ENCODE measurements at places on chromosomes 16 and 17.
A peak's percentile ranks its signal among the peaks of the same experiment; 100 is the strongest.

DNA sequence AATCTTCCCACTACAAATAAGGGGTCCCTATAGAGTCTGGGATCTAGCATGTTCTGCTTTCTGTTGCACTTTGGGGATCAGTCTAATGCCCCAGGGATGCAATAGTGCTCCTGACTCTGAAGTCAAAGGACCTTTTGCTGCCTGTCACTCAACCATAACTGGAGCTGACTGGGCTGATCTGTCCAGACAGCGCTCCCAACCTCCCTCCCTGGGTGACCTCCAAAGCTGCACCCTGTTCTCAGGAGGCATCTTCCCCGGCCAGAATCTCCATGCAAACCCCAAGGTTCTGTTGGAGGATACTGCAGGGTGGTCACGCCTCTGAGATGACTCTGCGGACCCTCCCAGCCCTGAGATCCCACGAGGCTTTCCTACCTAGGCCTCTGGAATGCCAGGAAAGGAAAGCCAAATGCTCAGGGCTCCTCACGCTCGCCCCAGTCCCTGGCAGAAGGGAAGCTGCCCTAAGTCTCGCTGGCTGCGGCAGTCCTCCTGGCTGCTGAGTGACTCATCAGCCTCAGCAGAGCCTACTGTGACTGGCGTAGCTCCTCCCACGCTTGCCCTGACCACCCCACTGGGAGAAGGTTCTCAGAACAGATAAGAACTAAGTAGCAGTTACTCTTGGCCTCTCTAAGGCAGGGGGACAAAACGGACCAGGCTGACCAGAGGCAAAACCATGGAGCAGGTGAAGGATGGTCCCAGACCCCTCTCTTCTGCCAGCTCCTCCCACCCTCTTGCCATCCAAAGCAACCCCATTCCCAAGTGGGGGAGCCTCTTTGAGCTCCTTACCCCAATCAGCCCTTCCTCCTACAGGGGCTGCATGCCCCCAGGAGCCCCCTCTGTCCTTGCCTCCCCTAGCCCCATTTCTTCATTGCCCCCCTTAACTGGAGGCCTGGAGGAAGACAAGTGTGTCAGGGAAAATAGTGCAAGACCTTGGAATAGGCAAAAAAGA lies 124.1 kb upstream of the TNRC6C start:
- DNase-seq, result peak; percentile 52

DNA sequence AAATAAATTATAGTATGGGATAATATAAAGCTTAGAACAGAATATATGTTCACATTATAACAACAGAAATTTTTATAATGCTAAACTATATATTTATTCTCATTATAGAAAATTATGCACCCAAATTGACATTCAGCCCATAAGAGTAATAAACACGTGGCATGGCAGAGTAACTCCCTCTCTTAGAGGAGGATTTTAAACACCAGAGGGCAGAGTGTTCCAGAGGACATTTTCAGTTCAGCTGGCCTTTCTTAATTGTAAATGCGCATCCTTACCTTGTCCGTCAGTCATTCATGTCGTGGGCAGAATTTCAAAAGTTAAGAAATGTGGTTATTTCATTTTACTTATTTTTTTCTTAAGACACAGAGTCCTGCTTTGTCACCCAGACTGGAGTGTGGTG lies 147.1 kb downstream of the TANC2 start:
- no peak for DNase-seq

DNA sequence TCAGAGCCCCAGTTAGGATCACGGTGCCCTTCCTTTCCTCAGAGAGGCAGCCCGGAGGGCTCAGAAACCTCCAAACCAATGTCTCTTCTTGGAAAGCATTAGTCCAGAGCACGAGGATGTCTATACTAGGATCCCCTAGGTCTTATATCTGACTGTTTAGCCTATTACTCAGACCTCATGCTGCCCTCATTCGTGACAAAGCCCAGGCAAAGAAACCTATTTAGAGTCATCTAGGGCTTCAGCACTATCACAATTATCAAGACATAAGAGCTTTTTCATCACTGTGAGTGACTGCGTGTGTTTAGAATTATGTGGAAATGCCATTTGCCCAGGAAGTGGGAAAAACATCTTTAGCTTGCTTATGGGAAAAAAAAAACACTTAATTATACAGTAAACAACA lies 159.8 kb upstream of the NOL11 start:
- DNase-seq, result no peak

GRCh38 chr17:43079641-43080302 lies 45.4 kb downstream of the BRCA1 start:
- DNase-seq, result no peak

- DNase-seq, result no peak
These were observed 1.3 kb downstream of the SNN start for GRCh38 chr16:11669380-11670146.

DNA sequence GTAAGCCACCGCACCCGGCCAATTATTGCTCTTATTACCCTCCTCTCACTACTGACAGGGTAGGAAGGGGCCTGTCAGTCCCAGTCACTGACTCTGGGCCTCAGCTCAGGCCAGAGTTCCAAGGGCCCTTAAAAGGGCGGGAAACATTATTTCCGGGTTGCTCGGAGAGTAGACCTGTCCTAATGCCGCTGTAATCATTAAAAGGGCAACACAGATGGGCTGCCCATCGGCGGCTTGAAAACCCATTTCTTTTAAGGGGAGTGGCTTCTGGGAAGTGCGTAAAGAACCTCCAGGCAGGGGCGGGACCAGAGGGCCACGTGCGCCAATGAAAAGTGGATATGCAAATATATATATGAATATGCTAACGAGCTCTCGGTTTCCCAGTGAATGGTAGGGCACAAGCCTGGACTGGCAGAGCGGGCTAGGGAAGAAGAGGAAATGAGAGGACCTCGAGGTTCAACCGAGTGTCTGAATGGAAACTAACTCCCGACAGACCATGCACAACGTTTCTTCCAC lies 26.6 kb downstream of the PIPOX start:
- no peak for DNase-seq

DNA sequence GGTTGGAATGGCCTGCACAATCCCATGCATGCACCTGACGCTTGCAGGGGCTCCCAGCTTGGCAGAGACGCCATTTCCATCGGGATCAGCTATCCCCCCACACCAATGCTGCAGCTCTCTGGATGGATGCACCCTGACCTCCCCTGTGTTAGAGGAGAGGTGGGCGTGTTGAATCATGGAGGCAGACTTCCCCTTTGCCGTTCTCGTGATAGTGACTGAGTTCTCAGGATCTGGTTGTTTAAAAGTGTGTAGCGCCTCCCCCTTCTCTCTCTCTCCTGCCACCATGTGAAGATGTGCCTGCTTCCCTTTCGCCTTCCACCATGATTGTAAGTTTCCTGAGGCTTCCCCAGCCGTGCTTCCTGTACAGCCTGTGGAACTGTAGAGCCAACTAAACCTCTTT lies 17.8 kb upstream of the KCNH6 start:
- no peak for DNase-seq

DNA sequence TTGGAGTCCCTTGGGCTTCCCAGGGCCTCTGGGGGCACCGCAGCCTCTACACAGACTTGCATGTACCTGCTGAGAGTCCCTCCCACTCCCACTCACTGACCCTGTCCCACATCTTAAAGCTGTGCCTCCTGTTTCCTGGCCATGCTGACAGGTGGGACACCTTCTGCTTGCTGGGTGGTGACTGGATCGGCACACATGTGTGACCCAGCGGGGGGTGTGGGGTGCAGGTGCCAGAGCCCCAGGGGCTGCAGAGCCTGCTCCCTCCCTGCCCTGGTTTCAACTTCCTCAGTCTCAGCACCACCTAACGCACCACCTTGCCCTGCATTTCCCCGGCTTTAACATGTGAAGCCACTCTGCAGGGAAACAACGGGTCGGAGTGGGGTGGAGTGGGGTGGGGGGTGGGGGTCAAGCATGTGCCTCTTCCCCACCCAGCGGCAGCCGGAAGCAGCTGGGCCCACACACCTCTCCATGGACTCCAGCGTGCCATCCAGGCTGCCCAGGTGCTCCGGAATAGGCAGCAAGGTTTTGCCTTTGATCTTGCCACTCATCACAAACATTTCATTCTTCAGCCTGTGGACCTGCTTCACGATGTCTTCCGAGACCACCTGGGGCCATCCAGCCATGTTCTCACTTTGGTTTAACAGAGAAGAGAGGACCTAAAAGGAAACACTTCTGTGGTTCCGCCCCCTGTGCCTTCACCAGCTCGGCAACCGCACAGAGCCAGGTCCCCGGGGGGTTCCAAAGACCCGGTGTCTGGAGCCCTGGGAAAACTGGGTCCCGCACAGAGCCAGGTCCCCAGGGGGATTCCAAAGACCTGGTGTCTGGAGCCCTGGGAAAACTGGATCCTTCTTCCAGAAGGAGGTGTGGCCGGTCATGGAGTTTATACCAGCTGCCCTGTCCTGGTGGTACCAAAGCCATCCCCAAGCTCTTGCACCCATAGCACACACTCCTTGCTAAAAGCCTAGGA lies 4.7 kb downstream of the DNAH17 start:
- DNase-seq, result no peak

GRCh38 chr17:9239793-9240658 lies 218.7 kb downstream of the NTN1 start:
- DNase-seq, result peak; percentile 69

- DNase-seq, result no peak
These were observed 84.1 kb downstream of the TBC1D16 start for GRCh38 chr17:79951361-79952264.
